ENCODE measurements at places on chromosomes 6 and 20.
A peak's percentile ranks its signal among the peaks of the same experiment; 100 is the strongest.

- no peak for DNase-seq
Observed at GRCh38 chr6:82875573-82876185, 190.0 kb downstream of the UBE3D start.

DNA sequence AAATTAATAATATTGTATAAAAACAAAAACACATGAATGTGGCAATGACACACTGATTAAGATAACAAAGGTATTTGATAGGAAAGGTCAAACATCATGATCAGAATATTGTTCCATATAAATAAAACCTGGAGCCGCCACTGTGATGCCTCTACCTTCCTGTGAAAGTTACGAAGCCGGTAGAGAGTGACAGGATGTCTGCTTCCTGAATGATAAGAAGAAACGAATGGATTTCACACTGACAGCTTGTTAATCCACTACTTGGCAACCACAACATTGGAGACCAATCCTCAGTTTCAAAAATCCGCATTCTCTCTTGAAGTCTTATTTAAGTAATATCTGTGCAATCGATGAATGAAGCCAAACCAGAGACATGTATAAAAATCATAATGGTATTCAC lies 315.1 kb downstream of the HDGFL1 start:
- DNase-seq: no peak

GRCh38 chr6:21199262-21199661 lies 394.3 kb upstream of the SOX4 start:
- DNase-seq: no peak

DNA sequence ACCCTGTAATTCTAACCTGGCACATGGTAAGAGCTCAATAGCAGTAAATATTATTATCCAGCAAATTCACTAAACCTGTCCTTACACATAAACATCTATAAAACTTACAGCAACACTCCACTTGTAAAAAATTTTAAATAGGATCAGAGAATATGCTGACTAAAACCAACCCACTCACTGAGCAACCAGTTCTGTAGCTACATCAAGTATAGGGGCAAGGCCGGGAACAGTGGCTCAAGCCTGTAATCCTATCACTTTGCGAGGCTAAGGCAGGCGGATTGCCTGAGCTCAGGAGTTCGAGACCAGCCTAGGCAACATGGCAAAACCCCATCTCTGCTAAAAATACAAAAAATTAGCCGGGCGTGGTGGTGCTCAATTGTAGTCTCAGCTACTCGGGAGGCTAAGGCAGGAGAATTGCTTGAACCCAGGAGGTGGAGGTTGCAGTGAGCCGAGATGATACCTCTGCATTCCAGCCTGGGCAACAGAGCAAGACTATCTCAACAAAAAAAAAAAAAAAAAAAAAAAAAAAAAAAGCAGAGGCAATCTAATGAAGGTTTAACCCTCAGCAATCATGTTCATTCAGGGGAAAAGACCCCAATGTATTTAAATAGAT lies 6.8 kb downstream of the STAU1 start:
- DNase-seq: no peak

DNA sequence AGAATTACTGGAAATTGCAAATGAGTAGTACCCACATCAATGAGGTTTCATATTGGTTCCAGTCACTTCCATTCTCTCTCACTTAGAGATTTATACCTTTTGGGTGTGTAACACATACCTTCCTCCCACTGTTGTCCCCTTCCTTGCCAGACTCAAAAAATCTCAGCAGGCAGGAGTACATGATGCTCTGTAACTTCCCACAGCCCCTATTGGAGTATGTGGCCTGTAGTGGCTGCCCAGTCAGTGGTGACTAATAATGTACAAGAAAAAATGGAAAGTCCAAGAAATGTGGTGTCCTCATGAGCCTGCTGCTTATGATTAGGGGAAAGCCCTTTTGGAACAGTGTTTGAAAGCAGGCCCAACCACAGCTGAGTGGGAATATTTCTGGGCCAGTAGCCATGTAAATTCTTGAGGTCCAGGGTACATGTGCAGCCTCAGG lies 312.0 kb downstream of the ZFAND3 start:
- DNase-seq: no peak

DNA sequence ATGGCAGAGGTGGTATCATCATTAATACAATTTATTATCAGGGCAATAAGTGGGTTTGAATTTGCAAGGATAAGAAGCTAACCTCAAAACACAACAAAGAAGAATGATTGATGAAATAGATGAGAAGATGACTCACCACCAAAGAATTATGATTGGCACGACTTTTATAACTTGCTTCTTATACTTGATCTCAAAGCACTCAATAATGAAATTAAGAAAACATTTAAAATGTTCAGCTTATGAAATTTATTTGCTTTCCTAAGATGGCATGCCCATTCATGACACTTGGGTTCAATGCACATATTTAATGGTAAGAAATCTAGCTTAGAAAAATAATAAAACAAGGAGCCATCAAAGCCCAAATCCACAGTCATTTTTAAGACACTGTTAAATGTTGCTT lies 477.5 kb downstream of the GJA1 start:
- no peak for DNase-seq

GRCh38 chr6:45710304-45710821 lies 305.3 kb downstream of the CLIC5 start:
- no peak for DNase-seq

DNA sequence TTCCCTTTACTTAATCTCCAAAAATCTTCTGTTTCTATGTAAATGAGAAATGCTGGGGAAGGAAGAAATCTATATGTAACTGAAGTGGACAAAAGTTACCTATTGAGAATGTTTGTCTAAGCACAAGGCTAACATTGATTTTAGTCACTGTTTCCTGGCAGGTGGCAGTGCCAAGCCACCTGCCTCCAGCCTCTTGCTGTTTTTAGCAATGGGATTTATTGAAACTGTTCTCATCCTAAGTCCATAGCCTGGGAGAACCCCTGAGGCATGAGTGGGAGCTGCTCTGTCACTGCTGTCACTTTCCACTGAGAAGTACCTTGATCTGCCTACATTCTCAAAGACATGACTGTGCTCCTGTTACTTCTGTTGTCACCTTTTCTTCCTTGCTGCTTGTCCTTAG lies 14.7 kb downstream of the ENPP3 start:
- no peak for DNase-seq

- DNase-seq: no peak
Observed at GRCh38 chr20:38842558-38842981, 37.1 kb downstream of the PPP1R16B start.

DNA sequence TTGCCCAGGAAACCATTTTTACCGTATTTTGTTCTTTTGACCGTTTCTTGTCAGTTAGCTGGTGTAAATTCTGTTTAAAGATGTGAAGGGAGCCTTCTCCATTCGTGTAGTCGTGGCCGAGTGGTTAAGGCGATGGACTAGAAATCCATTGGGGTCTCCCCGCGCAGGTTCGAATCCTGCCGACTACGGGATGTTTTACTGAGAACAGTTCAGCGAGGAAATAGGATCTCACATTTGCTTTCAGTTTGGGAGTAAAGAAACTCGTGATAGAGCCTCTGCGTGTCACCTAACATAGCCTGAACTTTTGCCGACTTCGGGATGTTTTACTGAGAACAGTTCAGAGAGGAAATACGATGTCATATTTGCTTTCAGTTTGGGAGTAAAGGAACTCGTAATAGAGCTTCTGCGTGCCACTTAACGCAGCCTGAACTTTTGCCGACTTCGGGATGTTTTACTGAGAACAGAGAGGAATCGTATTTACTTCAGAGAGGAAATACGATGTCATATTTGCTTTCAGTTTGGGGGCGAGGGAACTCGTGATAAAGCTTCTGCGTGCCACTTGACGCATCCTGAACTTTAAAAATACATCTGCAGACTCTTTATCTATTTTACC lies 5.9 kb upstream of the ZNF184 start:
- DNase-seq: peak; percentile 74

DNA sequence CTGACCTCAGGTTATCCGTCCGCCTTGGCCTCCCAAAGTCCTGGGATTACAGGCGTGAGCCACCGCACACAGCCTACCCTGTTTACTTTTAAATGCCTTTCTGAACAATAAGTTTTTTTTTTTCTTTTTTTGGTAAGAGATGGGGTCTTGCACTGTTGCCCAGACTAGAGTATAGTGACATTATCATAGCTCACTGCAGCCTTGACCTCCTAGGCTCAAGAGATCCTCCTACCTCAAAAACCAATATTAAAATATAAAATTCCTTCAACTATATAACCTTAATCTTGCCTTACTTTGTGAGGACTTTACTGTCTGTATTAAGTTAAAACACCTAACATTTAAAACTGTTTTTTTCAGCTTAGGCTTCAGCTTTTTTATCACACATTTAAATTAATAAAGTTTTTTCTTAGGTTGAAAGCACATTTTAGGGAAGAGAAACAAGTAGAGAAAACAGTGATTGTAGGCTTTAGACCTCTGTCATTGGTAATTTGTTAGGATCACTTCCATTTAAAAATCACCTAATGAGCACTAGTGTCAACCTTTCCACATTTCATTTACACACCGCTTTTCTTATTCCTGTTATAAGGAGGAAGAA lies 2.9 kb downstream of the UBR2 start:
- no peak for DNase-seq

- no peak for DNase-seq
Observed at GRCh38 chr6:149235130-149235561, 82.4 kb upstream of the TAB2 start.

DNA sequence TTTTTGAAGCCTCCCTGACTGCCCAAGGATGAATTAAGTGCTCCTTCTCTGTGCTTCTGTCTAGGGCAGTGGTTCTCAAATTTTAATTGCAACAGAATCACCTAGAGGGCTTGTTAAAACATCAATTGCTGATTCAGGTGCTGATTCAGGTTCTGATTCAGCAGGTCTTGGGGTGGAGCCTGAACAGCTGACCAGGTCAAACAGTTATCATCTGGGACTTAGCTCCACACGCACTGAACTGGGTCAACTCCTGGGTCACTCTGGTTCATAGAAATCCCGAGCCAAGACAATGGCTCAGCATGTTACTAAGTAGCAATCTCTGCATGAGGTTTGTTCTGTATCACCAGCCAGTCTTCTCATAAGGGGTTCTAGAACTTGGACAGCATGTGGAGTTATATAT lies 192.3 kb downstream of the GJA1 start:
- DNase-seq: no peak

- DNase-seq: no peak
Observed at GRCh38 chr6:5786969-5787720, 219.6 kb downstream of the NRN1 start.

DNA sequence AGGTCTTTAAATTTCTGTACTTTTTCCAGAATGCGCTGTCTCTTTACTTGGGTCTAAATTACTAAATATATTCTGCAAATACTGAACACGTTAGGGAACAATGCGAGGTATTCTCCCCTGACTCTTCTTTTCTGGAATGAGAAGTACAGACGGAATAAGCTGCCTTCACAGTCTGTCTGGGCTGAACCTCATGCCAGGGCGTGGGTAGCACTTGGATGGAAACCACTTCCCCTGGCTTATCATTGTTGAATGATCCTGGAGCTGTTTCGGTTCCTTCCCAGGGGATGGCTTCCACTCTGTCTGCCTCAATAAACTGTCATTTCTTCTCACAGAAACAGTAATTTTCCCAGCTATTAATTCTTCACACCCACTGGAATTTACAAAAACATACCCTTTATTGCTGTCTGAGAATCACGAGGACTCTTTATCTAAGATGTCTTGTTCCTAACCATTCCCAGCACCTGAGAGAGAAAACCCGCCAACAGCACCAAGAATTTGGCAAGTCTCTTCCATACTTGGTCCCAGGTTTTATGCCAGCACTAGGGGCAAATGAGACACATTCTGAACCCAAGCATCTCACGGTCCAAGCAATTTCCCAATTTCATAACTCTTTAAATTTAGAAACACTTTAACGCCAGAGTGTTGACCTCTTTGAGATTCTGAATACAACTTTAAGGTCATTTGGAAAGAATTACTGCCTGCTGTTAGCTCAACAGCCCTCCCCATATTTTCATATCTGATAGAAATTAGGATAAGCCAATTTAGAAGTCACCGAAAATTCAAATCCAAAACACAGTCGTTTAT lies 43.2 kb upstream of the ADGRF5 start:
- no peak for DNase-seq

DNA sequence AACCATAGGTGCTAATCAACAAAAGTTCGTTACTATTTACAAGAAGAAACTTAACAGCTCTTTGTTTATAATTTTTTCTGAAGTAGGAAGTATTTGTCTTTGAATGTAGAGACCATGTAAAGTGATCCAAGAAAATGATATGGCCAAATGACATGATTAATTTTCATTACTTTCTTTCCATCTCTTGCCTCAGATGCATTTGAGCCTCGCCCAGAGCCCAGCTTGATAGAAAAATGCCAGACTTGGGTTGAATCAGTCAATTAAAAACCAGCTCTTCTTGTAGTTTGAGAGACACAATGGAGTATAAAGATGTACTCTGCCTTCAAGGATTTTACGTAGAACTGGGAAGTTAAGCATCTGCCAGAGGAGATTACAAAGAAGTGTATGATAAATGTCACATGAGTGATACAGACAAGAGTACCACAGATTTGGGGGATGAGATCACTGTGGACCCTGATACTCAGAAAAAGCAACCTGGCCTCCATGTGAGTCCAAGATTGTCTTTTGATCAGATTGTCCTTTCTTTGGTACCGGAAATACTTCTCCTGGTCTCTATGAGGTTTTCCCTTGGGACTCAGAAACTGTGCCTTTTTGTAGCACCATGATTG lies 92.5 kb upstream of the SUPT3H start:
- no peak for DNase-seq

DNA sequence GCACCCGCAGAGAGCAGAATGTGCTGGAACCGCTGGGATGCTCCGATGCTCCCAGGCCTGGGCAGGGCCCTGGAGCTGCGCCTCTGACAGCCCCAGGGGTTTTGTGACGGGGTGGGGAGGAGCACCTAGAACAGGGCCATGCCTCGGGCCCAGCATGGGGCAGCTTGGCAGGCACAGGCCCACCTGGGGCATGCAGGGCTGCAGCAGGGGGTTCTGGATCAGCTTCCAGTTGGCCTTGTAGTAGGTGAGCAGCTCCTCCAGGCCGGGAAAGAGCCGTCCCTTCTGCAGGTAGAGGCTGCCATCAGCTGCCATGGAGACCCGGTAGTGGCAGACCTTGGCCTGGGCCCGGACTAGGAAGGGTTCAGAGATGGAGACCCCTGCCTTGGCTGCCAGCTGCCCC lies 4.4 kb downstream of the SRMS start:
- DNase-seq: no peak

- DNase-seq: no peak
Observed at GRCh38 chr6:105603788-105604586, 201.1 kb upstream of the PREP start.

- no peak for DNase-seq
Observed at GRCh38 chr6:137020776-137021175, 24.0 kb downstream of the IL20RA start.

DNA sequence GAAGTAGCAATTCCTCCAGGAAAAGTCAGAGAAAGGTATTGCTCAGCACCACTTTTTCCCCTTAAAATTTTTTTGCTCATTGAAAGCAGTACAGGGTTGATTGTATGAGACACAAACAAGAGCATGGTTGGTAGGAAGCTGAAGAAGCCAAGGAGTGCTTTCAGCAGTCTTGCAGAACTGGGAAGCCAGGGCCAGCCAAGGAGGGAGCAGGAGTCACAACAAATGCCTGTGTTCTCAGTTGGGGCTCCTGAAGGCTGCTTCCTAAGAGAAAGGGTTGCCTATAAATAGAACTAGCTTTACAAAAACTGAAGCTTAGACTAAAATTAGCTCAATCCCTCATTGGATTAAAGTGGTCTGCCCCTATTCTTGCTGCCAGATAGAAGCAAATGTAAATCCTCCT lies 3.3 kb upstream of the THEMIS start:
- DNase-seq: no peak

- DNase-seq: peak; percentile 9
Observed at GRCh38 chr20:25584905-25585704, at the start of gene NINL. Gene NINL (minus strand): TSS chr20:25585531. CDS start chr20:25526587, 58,944 bp downstream.
